ENCODE measurements at places on chromosomes 2 and 18.
A peak's percentile ranks its signal among the peaks of the same experiment; 100 is the strongest.

GRCh38 chr2:139077099-139077737 lies 297.0 kb upstream of the NXPH2 start:
- no peak for DNase-seq

DNA sequence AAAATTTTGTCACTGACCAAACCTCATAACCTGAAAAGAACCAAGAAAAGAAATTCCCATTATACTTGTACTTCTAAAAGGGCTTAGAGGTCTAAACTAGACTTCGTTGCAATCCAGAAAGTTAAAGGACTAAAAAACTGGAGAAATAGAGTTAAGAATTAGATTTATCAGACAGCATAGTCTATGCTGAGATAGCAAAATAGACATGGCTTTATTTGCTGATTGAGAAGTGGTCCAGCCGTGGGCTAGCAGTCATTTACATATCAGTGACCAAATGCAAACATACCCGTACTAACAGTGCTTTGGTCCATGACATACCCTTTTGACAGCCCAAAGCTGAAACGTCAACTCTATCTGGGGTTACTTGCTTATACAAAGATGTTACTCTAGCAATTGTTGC lies 223.5 kb downstream of the AGPS start:
- DNase-seq: no peak

DNA sequence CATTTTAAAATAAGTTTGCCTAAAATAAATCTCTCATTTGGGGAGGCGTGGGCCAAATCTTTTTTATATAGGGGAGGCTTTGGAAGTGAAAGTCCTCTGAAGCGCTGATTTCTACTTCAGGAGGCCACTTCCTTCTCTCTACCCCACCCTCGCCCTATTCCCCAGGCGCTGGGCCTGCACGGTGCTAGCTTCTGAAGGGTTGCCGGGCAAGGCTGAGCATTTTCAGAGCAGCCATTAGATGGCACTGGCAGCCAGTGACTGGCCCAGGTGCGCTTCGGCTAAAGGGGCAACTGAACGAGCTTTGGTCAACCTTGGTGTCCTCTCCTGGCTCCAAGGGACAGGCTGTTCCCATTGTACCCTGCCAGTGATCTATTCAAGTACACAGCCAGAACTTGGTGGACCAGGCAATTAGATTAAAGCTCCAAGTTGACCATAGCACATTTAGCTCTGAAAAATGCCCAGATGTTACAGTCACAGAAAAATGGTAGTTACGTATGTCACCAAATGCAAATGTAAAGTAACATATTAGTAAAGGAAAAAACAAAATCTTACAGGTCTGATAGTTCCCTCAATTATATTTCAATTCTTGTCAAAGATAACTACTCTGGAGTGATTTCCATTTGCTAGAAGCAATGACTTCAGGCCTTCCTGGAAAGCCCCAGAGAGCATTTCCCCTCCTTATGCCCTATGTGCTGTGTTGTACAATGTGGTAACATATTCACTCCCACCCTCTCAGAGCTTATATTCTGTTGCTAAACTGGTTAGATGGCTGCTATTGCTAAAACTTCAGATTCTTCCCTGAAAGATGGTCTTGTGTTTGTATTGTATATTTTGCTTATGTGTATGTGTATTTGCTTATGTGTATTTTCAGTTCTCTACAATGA lies 2.1 kb downstream of the POMC start:
- no peak for DNase-seq

DNA sequence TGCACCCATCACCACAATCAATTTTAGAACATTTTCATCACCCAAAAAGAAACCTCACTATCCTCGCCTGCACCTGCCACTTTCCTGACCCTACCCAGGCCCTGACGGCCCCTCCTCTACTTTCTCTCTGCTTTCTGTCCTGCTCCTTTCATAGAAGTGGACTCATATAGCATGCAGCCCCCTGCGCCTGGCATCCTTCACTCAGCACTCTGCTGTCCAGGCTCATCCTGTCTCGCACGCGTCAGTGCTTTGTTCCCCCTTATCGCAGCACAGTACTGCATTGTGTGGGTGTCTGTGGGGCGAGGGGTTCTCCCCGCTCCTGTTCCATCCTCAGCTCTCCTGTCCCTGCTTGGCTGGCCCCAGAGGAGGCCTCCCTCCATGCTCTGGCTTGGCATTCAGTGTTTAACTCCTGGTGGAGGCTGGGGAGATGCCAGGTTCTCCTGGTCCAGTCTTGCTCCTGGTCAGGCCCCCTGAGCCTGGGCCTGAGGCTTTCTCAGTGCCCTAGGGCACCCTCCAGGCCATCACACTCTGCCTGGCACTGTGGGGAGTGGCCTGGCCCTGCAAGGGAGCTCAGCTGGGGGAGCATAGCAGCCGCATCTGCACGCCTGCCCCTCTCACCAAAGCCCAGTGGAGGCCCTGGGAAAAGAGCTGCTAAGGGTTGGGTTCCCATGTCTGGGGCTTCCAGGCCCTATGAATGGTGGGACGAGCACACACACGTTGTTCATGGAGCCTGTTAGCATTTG lies 6.6 kb upstream of the TUBB6 start:
- DNase-seq: no peak

GRCh38 chr2:200040831-200041230 lies 85.4 kb downstream of the MAIP1 start:
- DNase-seq: no peak

DNA sequence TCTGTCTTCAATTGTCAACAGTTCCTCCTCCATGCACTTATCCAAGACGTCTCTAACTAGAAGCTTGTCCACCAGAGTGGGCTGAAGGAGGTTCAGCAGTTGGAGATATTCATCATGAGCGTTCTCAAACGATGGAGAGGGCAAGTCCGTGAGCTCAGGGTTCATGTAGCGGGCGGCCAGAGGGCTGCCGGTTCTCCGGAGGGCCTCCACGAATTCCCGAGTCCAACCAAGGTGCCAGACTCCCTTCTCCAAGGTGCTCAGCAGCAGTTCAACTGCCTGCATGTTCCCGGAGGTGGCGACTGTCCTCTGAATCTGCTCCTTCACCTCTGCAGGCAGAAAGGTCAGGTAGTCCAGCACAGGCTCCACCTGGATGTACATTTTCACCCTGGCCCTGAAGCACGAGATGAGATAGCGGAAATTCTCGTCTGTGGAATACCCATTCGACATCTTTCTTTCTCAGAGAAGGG lies 590 bp downstream of the IFIH1 start:
- DNase-seq: no peak

DNA sequence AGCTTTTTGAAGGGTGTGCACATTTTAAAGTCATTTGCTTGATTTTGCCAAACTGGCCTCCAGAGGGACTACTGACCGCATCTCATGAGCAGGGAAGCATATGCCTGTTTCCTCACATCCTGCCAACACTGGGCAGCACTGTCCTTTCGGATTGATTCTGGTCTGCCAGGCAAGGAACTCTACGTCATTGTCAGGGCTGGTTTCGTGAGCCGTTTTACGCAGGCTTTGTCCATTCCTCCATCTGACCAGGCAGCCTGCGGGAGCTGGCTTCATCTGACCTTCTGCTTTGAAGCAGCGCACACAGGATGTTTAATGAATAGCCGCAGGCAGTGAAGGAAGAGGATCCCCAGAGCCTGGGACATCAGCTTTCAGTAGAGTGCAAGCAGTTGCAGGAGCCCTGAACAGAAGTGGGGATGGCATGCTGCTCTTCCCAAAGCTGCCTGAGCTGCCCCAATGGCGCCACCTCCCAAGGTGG lies 46.3 kb upstream of the SEMA4C start:
- DNase-seq: no peak

GRCh38 chr18:49494660-49495059 lies 7.6 kb upstream of the C18orf32 start:
- DNase-seq: no peak

- no peak for DNase-seq
Measured at GRCh38 chr2:234459401-234460009, 37.4 kb downstream of the ARL4C start.

DNA sequence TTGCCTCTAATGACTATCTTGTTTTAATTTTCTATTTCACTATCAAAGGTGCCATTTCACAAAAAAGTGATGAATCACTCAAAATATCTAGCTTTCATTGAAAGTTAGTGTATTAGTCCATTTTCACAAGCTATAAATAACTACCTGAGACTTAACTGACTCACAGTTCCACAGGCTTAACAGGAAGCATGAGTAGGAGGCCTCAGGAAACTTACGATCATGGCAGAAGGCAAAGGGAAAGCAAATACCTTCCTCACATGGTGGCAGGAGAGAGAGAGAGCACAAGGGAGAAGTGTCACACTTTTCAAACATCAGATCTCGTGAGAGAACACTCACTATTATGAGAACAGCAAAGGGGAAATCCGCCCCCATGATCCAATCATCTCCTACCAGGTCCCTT lies 1220.4 kb upstream of the ZEB2 start:
- DNase-seq: no peak

DNA sequence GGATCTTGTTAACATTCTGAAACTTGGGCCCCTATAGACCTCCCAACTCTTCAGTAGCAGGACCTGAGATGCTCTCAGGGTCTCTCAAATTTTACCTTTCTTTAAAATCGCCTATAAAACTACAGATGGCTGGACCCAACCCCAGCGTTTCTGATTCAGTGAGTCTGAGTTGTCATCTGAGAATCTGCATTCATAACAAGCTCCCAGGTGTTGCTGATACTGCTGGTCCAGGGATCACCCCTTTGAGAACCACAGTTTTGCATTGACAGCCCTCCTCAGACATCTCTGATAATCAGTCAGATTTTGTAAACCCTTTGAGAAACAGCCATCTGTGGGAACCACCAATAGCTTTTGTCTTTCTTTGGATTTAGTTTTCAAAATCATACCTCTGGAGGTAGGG lies 315.8 kb downstream of the CYRIA start:
- no peak for DNase-seq

GRCh38 chr2:169509955-169510354 lies 453 bp downstream of the KLHL41 start:
- no peak for DNase-seq

GRCh38 chr2:228016402-228016801 lies 145.0 kb downstream of the DAW1 start:
- no peak for DNase-seq

- DNase-seq: no peak
Measured at GRCh38 chr2:209458008-209458979, 34.4 kb downstream of the MAP2 start.

DNA sequence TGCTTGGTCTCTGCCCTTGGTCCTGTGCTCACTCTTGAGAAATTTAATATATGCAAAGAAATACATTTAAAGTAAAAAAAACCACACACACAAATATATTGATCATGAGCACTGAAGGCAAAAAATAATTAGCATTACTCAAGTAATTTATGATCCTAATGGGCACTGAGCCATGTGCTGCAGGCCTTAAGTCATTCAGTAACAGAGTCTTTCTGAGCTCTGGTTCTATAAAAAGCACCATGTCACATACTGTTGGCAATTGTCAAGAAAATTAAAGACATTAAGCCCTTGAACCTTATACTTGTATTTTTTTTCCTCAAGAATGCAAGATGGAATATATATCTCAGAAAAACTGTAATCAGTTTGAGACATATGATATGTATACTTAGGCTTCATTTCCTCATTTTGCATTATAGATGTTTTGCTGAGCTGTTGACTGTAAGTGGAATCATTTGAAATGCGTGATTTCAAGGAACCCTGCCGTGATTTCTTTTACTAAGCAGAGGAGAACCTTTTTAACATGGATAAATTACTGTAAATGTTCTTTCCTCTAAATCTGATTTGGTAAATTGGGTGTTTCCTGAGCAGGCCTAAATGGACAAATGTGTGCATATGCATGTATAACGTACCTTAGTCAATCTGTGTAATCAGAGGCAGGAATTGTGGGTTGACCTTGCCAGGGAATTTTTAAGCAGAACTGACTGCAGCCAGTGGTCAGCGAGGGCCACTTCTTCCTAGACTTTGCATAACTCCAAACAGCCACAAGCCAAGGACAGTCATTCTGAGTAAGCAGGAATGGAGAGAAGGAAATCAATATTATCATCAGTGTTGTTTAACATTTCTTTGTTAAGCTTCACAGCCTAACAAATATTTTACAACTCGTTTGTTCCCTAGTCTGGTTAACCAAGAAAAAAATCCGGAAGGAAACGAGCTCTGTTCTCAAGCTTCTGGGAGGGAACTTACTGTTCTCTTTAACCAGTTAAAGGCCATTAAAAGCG lies 191.5 kb upstream of the ATP5MC3 start:
- no peak for DNase-seq

- no peak for DNase-seq
Measured at GRCh38 chr2:78940998-78941397, 84.5 kb upstream of the REG3G start.

- no peak for DNase-seq
Measured at GRCh38 chr2:39246382-39246980, 2.7 kb upstream of the CDKL4 start.

- DNase-seq: peak; percentile 66
Measured at GRCh38 chr2:129877795-129878775, 101.4 kb upstream of the RAB6C start.

- DNase-seq: no peak
Measured at GRCh38 chr18:8471372-8471771, 137.9 kb upstream of the RAB12 start.

GRCh38 chr2:127577503-127577902 lies 42.0 kb downstream of the MYO7B start:
- no peak for DNase-seq

- no peak for DNase-seq
Measured at GRCh38 chr18:8847066-8847755, 141.9 kb downstream of the MTCL1 start.

DNA sequence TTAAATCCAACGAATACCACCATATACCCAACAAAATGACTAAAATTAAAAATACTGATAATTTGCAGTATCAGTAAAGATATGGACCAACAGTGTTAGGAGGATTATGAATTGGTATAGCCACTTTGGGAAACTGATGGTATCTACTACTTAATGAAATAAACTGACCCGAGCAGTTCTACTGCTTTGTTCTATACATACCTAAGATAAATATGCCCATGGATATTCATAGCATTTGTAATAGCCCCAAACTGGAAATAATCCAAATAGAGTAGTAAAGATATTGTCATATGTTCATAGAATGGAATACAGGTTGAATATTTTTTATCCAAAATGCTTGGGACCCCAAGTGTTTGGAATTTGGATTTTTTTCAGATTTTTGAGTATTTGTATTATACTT lies 20.7 kb downstream of the PPP1CB start:
- no peak for DNase-seq

- no peak for DNase-seq
Measured at GRCh38 chr2:15606481-15607441, 15.1 kb downstream of the DDX1 start.

DNA sequence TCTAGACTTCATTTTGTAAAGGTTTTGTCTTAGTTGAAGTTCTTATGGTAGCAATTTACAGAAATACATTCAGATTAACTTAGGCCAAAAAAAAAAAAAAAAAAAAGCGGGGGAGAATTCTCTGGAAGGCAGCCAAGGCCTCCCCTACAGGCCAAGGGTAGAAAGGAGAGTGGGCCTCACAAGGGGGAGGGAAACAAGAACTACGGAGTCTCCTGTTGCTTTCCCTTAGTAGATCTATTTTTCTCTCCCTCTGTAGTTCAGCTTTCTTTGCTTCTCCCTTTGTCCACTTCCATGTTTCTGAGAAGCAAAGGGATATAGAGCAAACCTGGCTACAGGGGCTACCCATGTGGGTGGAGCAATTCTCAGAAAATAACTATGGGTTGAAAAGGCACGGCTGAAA lies 2.4 kb upstream of the STK11IP start:
- no peak for DNase-seq
